ENCODE measurements at places on chromosomes 11 and 22.

DNA sequence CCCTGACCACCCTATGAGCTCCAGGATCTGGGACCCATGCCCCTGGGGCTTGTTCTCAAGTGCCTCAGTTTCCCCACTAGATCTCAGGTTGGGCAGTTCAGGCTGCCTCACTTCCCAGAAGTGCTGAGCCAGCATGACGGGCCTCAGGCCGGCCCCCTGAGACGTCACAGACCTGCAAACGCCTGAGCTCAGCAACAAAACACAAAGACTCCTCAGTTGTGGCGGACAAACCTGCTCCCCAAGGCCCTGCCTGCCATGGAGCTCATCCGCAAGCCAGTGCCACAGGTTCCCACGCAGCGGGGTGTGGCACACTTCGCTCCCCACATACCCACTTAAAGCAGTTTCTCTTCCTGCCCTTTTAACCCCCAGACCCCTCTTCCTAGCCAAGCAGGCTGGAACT is 45.2 kb downstream of the NECTIN1 start:
- DNase-seq = no peak

GRCh38 chr11:22516111-22516510 is 109.5 kb downstream of the FANCF start:
- no peak for DNase-seq

GRCh38 chr11:31237819-31238760 is 131.4 kb downstream of the DCDC1 start:
- DNase-seq = no peak

- DNase-seq = no peak
Observed at GRCh38 chr11:42255906-42256305, 796.5 kb upstream of the LRRC4C start.

DNA sequence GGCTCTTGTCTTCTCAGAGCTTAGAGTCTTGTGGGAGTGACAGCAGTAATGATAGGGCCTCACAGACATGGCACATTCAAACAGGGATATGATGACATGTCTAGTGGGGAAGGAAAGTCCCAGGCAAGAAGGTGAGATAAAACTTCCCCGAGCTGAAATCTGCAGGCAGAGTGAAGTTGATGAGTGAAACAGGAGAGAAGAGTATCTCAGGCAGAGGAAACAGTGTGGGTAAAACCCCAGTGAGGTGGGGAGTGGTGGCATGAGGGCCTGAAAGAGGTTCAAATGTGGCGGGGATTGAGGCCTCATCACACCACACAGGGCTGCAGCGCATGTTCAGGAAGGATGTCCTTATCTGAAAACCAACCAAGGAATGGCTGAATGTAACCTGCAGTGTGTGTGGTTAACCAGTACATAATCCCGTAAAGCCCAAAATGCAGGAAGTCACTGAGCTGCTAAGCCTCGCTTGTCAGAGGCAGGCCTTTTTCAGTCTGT is 153.8 kb upstream of the E2F8 start:
- DNase-seq = no peak

DNA sequence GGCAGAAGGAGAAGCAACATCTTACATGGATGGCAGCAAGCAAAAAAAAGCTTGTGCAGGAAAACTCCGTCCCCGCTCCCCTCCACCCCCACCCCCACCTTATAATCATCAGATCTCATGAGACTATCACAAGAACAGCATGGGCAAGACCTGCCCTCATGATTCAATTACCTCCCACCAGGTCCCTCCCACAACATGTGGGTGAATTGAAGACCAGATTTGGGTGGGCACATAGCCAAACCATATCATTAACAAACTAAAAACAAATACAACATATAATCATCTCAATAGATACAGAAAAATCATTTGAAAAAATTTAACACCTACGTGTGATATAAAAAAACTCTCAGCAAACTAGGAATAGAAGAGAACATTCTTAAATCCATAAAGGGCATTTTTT is 88.8 kb downstream of the BUD13 start:
- DNase-seq = no peak

DNA sequence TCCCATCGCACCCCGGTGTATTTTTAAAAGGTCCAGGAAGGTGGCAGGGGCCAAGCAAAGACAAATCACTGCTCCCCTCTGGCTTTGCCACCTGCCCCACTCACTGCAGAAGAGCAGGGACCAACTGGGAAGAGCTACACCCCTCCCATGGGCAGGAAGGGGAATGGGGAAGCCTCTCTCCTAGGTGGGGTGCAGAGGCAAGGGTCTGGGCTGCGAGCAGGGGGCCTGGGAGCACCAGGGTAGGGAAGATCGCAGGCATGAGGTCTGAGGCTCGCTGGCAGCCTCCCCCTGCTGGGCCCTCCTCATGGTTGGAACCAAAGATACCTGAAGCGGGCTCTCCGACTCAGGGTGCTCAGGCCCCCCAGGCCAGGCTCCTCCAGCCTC is 36.8 kb downstream of the PISD start:
- no peak for DNase-seq

GRCh38 chr11:121344824-121345223 is 52.3 kb downstream of the SC5D start:
- DNase-seq = no peak

DNA sequence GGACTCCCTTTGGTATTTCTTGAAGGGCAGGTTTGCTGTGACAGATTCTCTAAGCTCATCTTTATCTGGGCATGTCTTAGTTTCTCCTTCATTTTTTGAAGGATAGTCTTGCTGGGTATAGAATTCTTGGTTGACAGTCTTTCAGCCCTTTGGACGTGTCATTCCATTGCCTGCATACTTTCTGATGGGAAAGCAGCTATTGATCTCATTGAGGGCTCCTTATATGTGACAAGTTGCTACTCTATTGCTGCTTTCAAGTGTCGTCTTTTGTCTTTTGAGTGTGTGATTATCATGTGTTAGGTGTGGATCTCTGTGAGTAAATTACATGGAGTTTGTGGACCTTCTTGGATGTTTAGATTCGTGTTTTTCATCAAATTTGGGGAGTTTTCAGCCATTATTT is 21.9 kb downstream of the IGHMBP2 start:
- no peak for DNase-seq

DNA sequence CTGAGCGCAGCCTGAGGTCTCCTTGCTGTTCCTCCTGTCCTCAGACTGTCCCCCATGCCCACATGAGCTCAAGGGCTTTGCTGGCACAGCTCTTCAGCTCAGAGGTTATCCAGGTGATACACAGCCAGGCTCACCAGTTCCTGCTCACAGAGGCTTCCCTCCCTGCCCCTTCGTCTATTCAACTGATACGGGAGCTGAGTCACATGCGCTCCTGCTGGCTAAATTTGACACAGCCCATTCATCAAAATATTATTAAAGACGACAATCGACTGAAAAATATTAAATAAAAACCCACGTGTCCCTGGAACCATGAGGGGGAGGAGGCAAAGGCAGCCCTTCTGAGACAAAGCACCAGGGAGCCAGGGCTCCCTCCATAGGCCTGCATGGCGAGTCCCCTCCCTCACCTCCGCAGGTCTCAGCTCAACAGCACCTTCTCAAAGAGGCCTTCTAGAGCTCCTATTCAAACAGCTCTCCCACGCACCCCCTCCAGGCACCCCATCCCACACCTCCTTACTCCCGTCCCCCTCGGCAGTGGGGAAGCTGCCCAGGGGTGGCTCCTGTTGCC is 40.5 kb downstream of the DUSP8 start:
- DNase-seq = no peak

- DNase-seq = no peak
Observed at GRCh38 chr11:71933141-71933933, 4.5 kb downstream of the RNF121 start.

DNA sequence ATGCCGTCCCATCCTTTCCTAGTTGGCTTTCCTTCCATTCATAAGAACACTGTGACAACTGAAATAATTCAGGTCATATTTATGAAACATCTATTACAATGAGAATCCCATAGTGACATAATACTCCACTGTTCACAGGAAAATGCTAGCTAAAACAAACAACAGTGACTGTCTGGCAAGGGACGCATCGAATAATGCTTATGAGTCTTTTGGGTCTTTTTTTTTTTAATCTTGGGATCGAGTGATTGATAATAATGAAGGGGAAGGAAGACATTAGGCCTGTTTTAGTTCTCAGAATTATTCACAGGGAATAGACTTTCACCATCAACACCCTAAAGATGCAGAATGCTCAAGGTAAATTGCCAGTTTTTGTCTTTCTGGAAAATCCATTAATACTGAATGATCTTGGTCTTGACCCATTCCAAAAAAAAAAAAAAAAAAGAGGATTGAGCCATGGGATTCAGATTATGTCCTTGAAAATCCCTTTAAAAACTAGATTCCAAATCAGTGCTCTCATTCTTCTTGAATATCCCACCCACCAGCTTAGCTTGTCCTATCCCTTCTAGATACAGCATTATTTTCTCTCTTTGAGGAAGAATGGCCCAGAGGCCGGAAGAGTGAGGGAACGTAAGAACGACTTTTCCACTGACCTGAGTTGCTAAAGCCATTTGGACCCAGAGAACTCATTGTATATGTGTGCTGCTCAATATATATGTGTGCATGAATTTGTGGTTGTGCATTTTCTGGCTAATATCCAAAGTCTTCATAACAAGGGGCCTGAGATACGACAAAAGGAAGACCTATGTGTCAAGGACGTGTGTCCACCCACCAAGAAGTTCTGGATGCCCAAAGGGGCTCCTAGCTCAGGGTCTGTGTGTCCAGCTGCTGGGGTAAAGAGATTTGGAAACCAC is 35.2 kb upstream of the CREB3L1 start:
- DNase-seq = no peak
